ENCODE measurements at places on chromosomes 2 and 18. TPM values are rescaled to one million over a fixed set of nuclear protein-coding genes. Genes with fewer than 3 reads are reported as not detected.

Gene ABCG8
- not detected for total RNA-seq

Gene SKOR2
- total RNA-seq: not detected

Gene ASAP2
- 39.0 TPM for total RNA-seq

Gene PKDCC
- 8.2 TPM for total RNA-seq

Gene MYO1B
- 137 TPM for total RNA-seq

All from fibroblast of villous mesenchyme (primary cell).